Ovary (tissue), 10 donors: ENCODE measurements at places on chromosomes 12 and 14. TPM values are rescaled to one million over a fixed set of nuclear protein-coding genes. Genes with fewer than 3 reads are reported as not detected.

DNA sequence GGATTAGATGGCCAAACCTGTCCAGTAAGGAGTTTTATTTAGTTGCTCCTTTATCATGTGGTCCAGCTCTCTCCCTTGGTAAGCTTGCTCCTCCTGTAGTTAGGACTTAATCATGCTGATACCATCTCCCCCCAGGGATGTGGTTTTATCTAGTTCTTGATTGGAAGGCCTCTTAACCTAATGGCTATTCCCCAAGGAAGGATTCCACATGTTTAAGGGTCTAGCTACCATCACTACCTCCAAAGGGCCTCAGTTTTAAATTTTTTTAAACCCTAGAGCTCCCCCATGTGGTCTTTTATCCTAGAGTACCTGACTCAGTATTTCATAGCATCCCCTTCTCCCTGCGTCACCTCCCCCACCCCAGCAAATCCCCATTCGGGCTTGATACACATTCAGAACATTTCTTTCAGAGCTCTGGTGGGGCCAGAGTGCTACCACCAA is 22.5 kb downstream of the MAP3K12 start:
- no peak for DNase-seq
- no peak overlapping the region for H3K27ac ChIP-seq
- H3K36me3 ChIP-seq, result no peaks in the 10 kb centered on the region
- peaks cover 2% of the 10 kb centered on the region for H3K4me1 ChIP-seq
- no peak overlapping the region for H3K4me3 ChIP-seq
- no peaks in the 10 kb centered on the region for H3K27me3 ChIP-seq

- no peak for DNase-seq
- no peak overlapping the region for H3K4me3 ChIP-seq
- no peaks in the 10 kb centered on the region for H3K27me3 ChIP-seq
- no peaks in the 10 kb centered on the region for H3K36me3 ChIP-seq
- no peaks in the 10 kb centered on the region for H3K4me1 ChIP-seq
- H3K27ac ChIP-seq, result no peak overlapping the region
These were observed 29.6 kb downstream of the CFAP251 start for GRCh38 chr12:121947981-121948380.

Gene MANSC1
- total RNA-seq, result 5.0 TPM

DNA sequence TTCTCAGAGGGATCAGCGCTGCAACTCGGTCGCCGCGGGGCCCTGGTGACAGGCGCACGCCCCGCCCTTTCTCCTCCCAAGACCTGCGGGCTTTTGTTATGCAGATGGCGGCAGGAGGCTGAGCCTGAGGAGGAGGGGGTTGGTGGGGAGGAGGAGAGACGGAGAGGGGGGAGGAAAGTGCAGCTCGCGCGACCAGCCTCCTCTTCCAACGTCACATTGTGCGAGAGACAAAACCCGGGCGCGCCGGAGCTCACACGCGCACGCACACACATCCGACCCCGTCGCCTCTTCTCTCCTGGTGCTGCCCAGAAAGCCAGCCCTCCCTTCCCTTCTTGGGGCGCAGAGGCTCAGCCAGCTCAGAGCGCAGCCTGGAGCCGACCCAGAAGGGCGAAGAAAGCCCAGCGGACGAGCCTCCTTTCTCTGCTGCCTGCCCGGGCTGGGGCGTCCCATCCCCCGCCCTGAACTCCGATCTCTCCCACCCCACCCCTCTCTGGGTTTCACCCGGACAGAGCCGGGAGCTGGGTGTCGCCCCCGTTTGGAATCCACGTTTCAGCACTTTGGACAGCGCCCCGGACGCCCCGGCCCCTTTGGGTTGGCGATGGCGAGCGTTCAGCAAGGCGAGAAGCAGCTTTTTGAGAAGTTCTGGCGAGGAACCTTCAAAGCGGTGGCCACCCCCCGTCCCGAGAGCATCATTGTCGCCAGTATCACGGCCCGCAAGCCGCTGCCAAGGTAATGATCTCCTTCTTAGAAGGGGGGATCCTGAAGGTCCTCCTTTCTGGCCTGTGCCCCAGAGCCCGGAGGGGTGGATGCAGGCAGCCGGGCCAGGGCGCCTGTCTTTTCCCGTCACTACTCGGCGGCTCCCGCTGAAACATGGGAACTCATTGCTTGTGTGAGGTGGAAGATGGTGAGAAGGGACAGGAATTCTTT is at the start of gene SRRM4:
TSS of gene SRRM4 (plus strand) at position 257 of the 927 bp plus-strand sequence. CDS start at position 599, 342 bp downstream.
- no peak for DNase-seq
- H3K27me3 ChIP-seq, result no peaks in the 10 kb centered on the region

DNA sequence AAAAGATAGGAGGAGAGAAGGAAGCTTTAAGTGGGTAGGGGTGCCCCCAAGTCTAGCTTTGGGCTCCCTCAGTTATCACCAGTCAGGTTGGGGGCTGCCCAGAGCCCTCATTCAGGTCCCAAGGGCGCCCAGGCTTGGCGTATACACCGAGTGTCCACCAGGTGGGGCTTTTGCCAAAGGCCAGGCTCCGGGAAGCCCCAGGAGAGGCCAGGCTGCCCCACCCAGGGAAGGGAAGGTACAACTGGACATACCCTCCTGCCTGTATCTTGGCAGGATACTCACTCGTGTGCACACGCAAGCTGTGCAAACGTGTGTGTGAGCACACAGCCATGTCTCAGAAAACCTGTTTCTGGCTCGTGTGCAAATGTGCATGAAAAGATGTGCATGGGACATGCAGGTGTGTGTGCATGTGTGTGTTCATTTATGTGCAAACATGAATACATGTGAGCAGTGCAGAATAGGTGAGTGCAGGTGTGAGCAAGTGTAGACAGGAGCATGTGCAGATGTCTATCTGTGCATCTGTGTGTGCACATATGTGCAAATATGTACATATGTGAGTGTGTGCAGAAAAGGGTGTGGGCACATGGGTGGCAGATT is 103.9 kb upstream of the MYL2 start:
- no peak for DNase-seq
- no peak overlapping the region for H3K27ac ChIP-seq
- H3K4me3 ChIP-seq, result no peak overlapping the region
- H3K4me1 ChIP-seq, result no peaks in the 10 kb centered on the region
- no peaks in the 10 kb centered on the region for H3K27me3 ChIP-seq

DNA sequence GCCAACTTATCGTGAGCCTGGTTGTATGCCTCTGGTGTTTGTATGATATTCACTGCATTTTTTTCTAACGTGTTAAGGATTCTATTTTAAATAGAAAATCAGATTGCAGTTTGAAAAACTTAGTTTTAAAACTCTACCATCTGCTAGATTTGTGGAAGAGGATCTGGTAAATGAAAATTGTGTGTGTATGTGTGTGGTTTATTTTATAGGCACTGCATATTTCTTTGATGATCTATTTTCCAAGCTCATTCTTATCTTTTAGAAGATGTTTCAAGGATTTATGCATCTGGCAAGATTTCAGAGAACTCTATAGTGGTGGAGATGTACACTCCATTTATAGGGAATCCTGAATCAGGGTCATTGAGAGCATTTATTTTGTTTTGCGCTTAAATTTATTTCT is 69.8 kb downstream of the HMGA2 start:
- H3K4me1 ChIP-seq, result no peaks in the 10 kb centered on the region
- no peak overlapping the region for H3K4me3 ChIP-seq
- H3K27ac ChIP-seq, result no peak overlapping the region
- no peaks in the 10 kb centered on the region for H3K36me3 ChIP-seq

Gene CLEC4D
- total RNA-seq, result 0.15 TPM
